ENCODE measurements at places on chromosomes 7 and 10. TPM values are rescaled to one million over a fixed set of nuclear protein-coding genes. Genes with fewer than 3 reads are reported as not detected.

Gene PAX4
- total RNA-seq: not detected

Gene DNAJB9
- total RNA-seq: 10.1 TPM

Gene CTAGE15
- total RNA-seq: 0.61 TPM

Gene GIMAP7
- total RNA-seq: not detected

Gene SLC13A4
- total RNA-seq: 3.7 TPM

Gene TMEM236
- total RNA-seq: 0.11 TPM

Gene INHBA
- 2.7 TPM for total RNA-seq

Gene ZFAND4
- 16.0 TPM for total RNA-seq

Gene OPALIN
- not detected for total RNA-seq

Gene RPP30
- 76.7 TPM for total RNA-seq

Gene HTR7
- total RNA-seq: 26.9 TPM

Gene TUBB8
- 1.5 TPM for total RNA-seq

Gene ZNF680
- 15.3 TPM for total RNA-seq

Gene TRIM8
- 38.8 TPM for total RNA-seq

Gene DKK1
- total RNA-seq: 0.61 TPM

Gene NAT16
- 0.84 TPM for total RNA-seq

DNA sequence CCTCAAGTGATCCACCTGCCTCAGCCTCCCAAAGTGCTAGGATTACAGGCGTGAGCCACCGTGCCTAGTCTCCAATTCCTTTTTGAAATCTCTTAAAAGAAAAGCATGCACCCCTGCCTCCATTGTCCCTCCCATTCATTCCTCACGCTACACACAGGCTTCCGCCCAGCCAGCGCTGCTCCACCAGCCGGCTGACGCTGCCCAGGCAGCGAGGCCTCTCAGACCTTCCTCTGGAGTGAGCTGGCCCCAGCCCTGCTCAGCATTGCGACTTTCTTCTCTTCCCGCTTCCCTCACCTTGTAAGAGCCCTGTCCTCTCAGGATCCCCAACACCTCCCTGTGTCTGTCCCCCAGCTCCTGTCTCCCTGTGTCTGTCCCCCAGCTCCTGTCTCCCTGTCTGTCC lies 23.6 kb downstream of the RGS10 start:
- H3K36me3 ChIP-seq: no peaks in the 10 kb centered on the region
- DNase-seq: no peak
- no peak overlapping the region for H3K27ac ChIP-seq
- H3K4me3 ChIP-seq: no peak overlapping the region

GRCh38 chr7:141144921-141145629 lies 71.2 kb downstream of the TMEM178B start:
- no peaks in the 10 kb centered on the region for H3K36me3 ChIP-seq
- no peak overlapping the region for H3K27ac ChIP-seq
- no peak for DNase-seq
- H3K4me1 ChIP-seq: no peaks in the 10 kb centered on the region
- H3K4me3 ChIP-seq: no peak overlapping the region

DNA sequence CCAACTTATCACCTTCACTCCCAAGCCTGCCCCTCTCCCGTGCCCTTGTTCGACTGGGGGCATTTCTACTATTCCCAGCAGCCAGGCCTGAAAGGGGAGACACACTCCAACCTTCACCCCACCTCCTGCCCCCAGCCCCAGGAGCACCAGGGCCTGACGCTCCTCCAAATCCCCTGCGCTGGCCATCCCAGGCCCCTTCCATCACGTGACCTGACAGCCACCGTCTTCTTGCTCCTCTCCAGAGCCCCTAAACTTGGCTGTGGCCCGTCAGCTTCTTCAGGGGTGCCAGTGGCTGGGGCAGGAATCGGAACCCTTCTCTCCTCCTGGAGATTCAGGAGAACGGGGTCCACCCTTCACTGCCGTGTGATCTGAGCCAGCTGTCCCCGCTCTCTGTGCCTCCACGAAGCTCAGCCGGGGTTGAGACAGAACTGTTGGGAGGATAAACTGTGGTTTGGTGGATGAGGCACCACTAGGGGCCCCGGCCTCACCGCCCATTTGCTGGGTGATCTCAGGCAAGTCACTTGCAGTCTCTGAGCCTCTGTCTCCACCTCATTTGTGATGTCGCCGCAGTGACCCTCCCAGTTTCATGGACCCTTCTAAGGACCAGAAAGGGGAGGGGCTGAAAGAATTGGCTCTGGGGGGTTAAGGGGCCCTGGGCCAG lies 91.0 kb downstream of the MYL10 start:
- peaks cover 2% of the 10 kb centered on the region for H3K4me1 ChIP-seq
- H3K4me3 ChIP-seq: no peak overlapping the region
- no peaks in the 10 kb centered on the region for H3K36me3 ChIP-seq
- H3K27me3 ChIP-seq: no peaks in the 10 kb centered on the region
- H3K27ac ChIP-seq: no peak overlapping the region
- DNase-seq: no peak

- H3K4me3 ChIP-seq: no peak overlapping the region
- H3K36me3 ChIP-seq: peaks cover 7% of the 10 kb centered on the region
- H3K4me1 ChIP-seq: peaks cover 4% of the 10 kb centered on the region
- DNase-seq: peak; percentile 96
Measured at GRCh38 chr10:72340510-72341261, 14.0 kb downstream of the DNAJB12 start.

- no peaks in the 10 kb centered on the region for H3K27me3 ChIP-seq
- DNase-seq: no peak
- H3K4me1 ChIP-seq: no peaks in the 10 kb centered on the region
- no peak overlapping the region for H3K4me3 ChIP-seq
Measured at GRCh38 chr7:7922684-7923385, 45.8 kb upstream of the GLCCI1 start.

DNA sequence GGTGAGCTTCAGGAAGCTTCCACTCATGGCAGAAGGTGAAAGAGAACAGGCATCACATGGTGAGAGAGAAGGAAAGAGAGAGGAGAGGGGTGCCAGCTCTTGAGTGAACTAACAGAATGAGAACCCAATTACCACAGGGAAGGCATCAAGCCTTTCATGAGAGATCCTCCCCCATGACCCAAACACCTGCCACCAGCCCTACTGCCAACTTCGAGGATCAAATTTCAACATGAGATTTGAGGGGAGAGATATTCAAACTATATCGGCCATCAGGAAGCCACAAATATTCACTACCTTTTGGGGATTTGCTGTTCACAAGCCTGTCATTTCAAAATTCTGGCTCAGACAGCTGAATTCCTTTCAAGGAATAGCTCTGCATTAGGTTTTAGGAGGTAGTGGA lies 39.9 kb upstream of the SMNDC1 start:
- no peak overlapping the region for H3K4me3 ChIP-seq
- H3K27me3 ChIP-seq: no peaks in the 10 kb centered on the region
- H3K27ac ChIP-seq: no peak overlapping the region
- no peaks in the 10 kb centered on the region for H3K36me3 ChIP-seq

- H3K27me3 ChIP-seq: no peaks in the 10 kb centered on the region
- H3K27ac ChIP-seq: no peak overlapping the region
- no peaks in the 10 kb centered on the region for H3K4me1 ChIP-seq
- no peak overlapping the region for H3K4me3 ChIP-seq
Measured at GRCh38 chr7:90720984-90721760, 125.1 kb downstream of the CDK14 start.

- peak overlapping the region; percentile 98 for H3K27ac ChIP-seq
- H3K4me3 ChIP-seq: peak overlapping the region; percentile 95
- H3K4me1 ChIP-seq: no peaks in the 10 kb centered on the region
- no peaks in the 10 kb centered on the region for H3K27me3 ChIP-seq
Measured at GRCh38 chr10:110566472-110567200, 859 bp upstream of the SMC3 start.

- H3K27me3 ChIP-seq: no peaks in the 10 kb centered on the region
- H3K27ac ChIP-seq: no peak overlapping the region
- no peak for DNase-seq
- H3K4me3 ChIP-seq: no peak overlapping the region
- no peaks in the 10 kb centered on the region for H3K4me1 ChIP-seq
Measured at GRCh38 chr7:117769085-117769484, 104.2 kb downstream of the CTTNBP2 start.

DNA sequence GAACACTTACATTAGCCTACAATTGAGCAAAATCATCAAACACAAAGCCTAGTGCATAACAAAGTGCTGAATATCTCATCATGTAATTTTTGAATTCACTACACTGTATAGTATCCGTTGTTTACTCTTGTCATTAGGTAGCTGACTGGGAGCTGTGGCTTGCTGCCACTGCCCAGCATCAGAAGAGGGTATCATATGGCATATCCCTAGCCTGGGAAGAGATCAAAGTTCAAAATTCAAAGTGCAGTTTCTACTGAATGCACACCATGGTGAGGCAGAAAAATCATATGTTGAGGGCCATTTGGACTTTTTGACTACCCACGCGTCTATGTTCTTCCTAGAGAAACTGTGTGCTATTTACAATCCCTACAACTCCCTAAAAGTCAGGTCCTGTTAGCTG lies 7.5 kb upstream of the ZC3HAV1 start:
- H3K4me3 ChIP-seq: no peak overlapping the region
- no peak overlapping the region for H3K27ac ChIP-seq
- H3K27me3 ChIP-seq: no peaks in the 10 kb centered on the region
- H3K4me1 ChIP-seq: peaks cover 8% of the 10 kb centered on the region
- no peaks in the 10 kb centered on the region for H3K36me3 ChIP-seq
- no peak for DNase-seq

DNA sequence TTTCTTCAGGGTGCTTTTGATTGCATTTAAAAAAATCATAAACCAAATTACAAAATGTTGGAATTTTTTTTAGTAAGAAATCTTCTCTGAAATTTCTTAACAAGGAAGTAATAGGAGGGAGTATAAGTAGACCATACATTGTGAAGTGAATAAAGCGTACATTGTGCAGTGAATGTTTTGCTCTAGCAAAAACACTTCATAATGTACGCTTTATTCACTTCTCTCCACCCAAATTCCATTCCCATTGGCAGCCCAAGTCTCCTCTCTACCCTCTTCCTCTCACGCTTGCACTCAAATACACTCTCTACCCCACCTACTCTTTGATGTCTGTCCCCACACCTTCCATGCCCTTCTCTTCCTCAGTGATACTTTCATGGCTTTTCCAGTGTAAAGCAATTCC lies 241.0 kb downstream of the PPP1R3A start:
- no peaks in the 10 kb centered on the region for H3K4me1 ChIP-seq
- H3K4me3 ChIP-seq: no peak overlapping the region
- no peaks in the 10 kb centered on the region for H3K27me3 ChIP-seq
- no peaks in the 10 kb centered on the region for H3K36me3 ChIP-seq

DNA sequence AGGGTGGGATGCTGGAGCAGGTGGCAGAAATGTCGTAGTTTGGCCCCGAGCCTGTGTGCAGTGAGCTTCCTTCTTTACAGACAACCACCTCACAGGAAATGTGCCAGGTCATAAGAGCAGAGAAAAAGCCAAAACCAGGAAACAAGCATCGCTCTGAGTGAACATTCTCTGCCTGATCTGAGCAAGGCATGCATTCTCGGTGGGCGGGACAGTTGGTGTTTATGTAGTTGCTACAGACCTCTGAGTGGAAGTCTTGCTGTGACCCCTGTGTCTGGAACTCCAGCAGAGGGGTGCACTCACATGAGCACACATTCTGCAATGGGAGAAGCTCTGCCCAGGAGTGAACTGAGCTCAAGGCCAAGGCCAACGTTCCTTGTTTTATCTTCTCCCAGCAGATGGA lies 230.1 kb downstream of the TCERG1L start:
- H3K4me1 ChIP-seq: no peaks in the 10 kb centered on the region

- no peaks in the 10 kb centered on the region for H3K4me1 ChIP-seq
- H3K27ac ChIP-seq: no peak overlapping the region
- H3K4me3 ChIP-seq: no peak overlapping the region
- no peak for DNase-seq
- no peaks in the 10 kb centered on the region for H3K27me3 ChIP-seq
Measured at GRCh38 chr10:123883673-123884320, 7.8 kb downstream of the CPXM2 start.

DNA sequence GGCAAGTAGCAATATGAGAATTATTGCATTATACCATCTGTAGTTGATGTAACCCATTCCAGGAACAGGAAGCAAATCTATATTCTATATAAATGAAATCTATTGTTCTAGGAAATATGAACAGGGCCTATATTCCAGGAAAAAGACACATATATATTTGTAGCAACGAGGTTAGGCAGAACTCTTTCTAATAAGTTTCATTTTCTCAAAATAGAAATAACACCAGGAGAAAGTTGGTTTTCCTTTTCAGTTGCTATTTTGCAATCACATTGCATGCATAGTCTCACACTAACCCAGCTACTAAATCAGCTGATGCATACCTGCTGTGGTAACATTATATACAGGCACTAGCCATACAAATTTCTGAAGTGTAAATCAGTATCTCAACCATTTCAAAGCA lies 6.2 kb upstream of the IFIT2 start:
- H3K27me3 ChIP-seq: no peaks in the 10 kb centered on the region
- no peaks in the 10 kb centered on the region for H3K4me1 ChIP-seq
- no peak overlapping the region for H3K4me3 ChIP-seq
- H3K27ac ChIP-seq: no peak overlapping the region
- no peak for DNase-seq
- no peaks in the 10 kb centered on the region for H3K36me3 ChIP-seq

DNA sequence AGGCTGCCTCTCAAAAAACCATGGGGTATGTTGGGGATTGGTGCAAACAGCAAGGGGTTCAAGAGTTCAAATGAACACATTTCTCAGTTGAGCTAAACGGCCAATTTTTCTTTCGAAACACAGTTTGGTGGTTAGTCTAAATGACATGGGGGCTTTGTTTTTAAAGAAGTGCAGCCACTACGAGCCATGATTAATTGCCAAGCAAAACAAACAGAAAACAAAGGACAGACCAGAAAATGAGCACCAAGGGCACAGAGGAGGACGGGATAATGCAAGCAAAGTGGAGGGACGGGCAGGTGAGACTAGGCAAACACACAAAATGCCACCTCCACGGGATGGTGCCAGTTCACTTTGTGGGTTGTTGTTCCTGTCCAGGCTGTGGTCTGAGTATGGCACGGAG lies 64.5 kb upstream of the PDLIM1 start:
- H3K36me3 ChIP-seq: no peaks in the 10 kb centered on the region
- H3K27ac ChIP-seq: no peak overlapping the region
- no peak for DNase-seq
- H3K27me3 ChIP-seq: no peaks in the 10 kb centered on the region

DNA sequence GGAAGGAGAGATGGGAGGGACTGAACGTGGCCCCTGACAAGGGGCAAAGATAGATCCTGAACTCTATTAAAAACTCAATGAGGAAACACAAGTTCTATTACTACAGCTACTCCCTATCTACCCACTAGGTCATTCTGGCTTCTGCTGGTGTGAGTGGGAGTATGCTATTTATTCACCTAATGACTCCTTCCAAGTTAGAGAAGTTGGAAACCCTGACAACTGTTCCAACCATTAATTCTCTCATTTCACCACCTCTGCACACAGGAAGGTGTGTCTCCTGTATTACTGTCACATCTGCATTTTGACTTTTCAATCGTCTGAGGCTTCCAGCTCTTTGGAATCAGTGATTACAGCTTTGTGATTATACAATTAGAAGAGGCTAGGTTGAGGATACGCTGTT lies 169.4 kb upstream of the ADO start:
- no peak overlapping the region for H3K4me3 ChIP-seq
- no peak overlapping the region for H3K27ac ChIP-seq
- H3K4me1 ChIP-seq: no peaks in the 10 kb centered on the region
- no peaks in the 10 kb centered on the region for H3K36me3 ChIP-seq

- no peak for DNase-seq
- H3K27me3 ChIP-seq: no peaks in the 10 kb centered on the region
- no peak overlapping the region for H3K4me3 ChIP-seq
Measured at GRCh38 chr7:156944876-156945275, 4.6 kb upstream of the NOM1 start.

Measured in H1 (cell line).